ENCODE measurements at places on chromosomes 11 and 22. TPM values are rescaled to one million over a fixed set of nuclear protein-coding genes. Genes with fewer than 3 reads are reported as not detected.

The SCGB1C1 gene
- not detected for polyA plus RNA-seq

- H3K4me1 ChIP-seq, result peaks cover 25% of the 10 kb centered on the region
- no peak for DNase-seq
- H3K4me3 ChIP-seq, result no peak overlapping the region
- H3K27ac ChIP-seq, result no peak overlapping the region
- no peaks in the 10 kb centered on the region for H3K27me3 ChIP-seq
These were observed 139.1 kb upstream of the DDI1 start for GRCh38 chr11:103897160-103897936.

DNA sequence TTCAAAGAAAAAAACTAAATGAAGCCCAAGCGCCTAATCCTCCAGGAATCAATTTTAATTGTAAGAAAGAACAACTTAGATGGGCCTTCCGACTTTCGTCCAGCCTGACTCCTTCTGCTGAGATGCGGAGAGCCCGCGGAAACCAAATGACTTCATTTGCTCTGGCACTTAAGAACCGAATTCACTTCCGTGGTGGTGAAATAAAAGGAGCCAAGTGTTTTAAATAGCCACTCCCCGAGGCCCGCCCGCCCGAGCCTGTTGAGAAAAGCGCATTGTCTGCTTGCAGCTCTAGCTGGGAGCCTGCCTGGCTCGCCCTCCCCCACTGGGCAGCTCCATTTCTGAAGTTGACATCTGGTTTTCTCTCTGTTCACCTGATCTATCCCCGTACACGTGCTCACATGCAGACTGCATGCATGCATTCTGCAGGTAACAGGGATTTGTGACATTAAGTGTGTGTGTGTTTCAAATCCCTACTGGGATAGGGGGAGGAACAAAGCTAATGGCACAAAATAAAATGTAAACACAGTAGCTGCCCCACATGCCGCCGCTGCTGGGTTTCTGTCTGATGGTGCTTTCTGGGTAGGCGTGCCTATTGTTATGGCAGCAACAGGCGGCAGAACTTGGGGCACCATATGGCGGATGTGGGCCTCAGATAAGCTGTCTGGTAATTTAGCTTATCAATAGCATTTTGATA lies 6.2 kb downstream of the TEAD1 start:
- no peaks in the 10 kb centered on the region for H3K36me3 ChIP-seq
- no peaks in the 10 kb centered on the region for H3K4me1 ChIP-seq

DNA sequence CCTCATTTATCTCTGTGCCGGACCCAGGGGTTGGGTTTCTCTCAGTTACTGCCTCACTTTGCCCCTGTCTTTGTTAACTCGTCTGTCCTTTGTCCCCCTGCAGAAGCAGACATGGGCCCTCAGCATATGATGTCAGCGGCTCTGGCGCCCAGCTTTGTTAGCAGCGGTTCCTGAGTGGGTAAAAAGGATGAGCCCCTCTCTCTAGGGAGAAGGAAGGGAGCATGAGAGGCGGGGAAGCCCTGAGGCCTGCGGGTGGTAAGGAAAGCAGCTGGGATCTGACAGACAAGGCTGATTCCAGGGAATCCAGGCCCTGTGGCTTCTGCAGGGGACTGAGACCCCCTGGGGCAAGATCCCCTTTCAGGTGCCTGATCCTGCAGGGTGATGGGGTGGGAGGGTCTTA lies 51.7 kb downstream of the MCM5 start:
- DNase-seq, result no peak
- peaks cover 8% of the 10 kb centered on the region for H3K4me1 ChIP-seq
- H3K27ac ChIP-seq, result no peak overlapping the region
- no peaks in the 10 kb centered on the region for H3K27me3 ChIP-seq

DNA sequence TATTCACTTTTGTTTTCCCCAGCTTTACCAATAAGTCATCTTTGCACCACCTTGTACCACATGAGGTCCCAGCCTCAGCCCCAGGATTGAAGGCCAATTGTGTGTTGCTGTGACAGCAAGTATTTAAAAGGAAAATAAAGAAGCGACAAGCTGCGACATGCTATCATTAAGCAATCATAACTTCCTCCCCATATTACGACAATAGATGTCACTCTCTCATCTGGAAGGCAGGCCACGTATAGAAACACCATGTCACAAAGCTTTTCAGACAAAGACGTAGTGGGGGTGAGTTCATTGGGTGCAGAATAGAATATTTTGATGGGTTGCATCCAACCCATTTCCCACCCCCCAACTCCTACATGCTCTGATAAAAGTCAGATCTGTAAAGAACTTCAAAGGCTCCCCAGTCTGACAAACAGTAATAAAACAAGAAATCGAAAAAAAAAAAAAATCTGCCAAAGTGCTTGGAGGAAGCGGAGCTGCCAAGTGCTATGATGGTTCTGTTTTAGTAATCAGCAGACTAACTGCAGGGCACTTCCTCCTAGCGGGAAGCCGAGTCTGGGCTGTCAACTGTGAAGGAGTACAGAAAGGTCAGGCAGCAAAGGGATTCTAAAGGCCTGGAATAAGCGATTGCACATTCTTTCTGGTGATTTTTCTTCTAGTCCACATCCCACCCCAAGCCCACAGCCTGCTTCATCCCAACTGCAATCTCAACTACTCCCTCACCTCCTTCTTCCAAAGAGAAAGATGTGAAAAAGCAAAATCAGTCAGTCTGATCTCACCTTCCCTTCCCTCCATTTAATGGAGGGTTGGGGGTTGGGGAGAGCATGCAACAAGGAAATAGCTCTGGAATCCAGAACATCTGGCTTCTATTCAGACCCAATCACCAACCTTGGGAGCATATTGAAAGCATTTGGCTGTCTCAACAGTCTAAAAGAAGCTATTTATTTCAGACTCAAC lies 131.4 kb upstream of the UBASH3B start:
- no peaks in the 10 kb centered on the region for H3K36me3 ChIP-seq
- H3K4me3 ChIP-seq, result no peak overlapping the region
- DNase-seq, result no peak
- H3K4me1 ChIP-seq, result no peaks in the 10 kb centered on the region
- no peak overlapping the region for H3K27ac ChIP-seq

GRCh38 chr11:6111673-6112072 lies 4.2 kb downstream of the OR56B4 start:
- no peaks in the 10 kb centered on the region for H3K4me1 ChIP-seq
- H3K4me3 ChIP-seq, result no peak overlapping the region
- no peak overlapping the region for H3K27ac ChIP-seq
- DNase-seq, result no peak
- H3K27me3 ChIP-seq, result no peaks in the 10 kb centered on the region

All from B cell (primary cell).